Activated CD8-positive, alpha-beta T cell treated with anti-CD3 and anti-CD28 coated beads for 36 hours (primary cell): ENCODE measurements at places on chromosomes 2 and 18. TPM values are rescaled to one million over a fixed set of nuclear protein-coding genes. Genes with fewer than 3 reads are reported as not detected.

Gene SERPINB13
- total RNA-seq: not detected

Gene PROKR1
- not detected for total RNA-seq

Gene COBLL1
- total RNA-seq: 0.68 TPM

Gene SFXN5
- total RNA-seq: 7.4 TPM

Gene GNLY
- total RNA-seq: 52.6 TPM
